ENCODE measurements at places on chromosomes 7 and 10.

DNA sequence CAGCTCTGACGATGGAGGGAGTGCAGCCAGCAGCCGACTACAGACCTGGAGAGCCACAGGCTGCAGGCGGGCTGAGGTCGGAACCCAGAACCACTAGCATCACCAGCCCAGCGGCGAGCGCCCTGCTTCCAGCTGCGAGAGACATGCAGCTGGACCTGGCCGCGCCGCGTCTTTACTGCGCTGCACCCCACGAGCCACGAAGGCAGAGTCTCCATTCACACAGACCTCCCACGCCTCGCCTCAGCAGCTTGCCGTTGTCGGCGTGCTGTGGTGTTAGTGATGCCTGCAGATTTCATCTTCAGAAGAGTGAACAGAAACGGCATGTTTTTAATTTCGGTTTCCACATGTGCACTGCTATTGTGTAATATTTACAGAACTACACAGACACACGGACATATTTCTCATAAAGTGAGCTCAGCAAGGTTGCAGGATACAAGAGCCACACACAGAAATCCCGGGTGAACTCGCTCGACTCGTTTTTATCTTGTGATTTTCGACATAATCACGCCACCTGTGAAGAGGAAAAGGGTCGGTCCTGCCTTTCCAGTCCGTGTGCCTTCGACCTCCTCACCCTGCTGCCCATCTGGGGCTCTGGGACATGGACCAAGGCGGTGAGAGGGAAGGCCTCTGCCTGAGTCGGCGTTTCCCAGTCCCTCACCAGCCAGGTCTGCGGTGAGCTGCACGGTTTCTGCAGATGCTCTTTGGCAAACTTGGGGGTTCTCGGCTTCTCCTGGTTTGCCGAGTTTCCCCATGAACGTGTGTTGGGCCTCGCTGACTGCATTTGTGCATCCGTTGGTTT, 252.2 kb downstream of the ELFN1 start:
- DNase-seq = no peak

DNA sequence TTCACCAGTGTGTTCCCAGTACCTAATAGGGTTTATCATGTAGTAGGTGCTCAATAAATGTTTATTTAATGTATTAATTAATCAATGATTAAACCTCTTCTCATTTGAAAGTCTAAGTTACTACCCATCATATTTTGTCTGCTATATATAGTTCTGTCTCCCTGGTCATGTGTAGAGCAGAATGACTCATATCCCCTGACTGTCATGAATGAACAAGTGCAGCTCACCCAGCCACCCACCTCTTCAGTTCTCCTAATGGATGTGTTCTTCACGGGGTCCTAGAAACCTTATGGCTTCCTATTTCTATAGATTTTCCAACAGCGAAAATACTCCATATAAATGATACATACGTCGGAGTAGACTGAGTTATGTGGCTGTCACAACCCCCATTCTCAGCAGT, 64.5 kb downstream of the HIF1AN start:
- no peak for DNase-seq

- peak; percentile 92 for DNase-seq
Measured at GRCh38 chr10:78203915-78204818, 170.5 kb downstream of the RPS24 start.

DNA sequence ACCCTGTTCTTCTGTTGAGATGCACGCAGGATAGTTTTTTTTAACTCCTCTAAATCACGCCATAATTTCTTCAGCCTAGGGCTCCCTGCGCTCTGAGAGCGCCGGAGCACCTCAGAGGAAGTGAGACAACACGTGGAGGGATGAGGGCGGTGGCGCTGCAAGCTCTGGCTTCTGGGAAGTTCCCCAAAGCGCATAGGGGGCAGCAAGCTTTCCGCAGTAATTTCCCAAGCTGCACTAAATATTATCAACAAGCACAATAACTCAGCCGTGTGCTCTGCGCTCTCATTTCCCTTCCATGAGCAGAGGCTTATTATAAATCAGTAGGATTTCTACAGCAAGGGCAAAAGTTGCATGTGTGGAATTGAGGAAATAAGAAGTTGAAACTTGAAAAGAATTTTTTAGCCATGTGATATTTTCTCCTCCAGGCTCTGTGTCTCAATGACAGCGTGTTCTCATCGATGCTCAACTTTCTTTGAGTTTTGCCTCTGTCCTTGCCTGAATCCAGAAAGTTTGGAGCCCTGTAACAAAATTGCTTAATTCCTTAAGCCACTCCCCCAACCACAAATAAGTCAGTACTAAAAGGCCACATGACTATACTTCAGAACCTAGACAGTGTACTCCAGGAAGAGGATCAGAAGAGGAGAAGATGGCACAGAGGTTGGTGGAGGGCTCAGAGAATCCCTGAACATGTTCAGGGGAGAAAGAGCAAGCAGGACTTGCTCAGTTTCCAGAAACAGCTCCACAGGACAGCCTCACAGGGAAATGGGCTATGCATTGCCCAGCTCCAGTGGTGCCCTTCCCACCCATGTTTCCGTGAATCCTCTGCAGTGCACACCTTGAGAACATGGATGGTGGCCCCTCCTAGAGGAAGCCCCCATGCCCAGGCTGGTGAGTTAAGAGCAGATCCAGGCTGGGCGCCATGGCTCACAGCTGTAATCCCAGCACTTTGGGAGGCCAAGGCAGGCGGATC, 221.5 kb upstream of the GHITM start:
- peak; percentile 24 for DNase-seq

- DNase-seq = no peak
Measured at GRCh38 chr10:4370376-4370775, 455.6 kb upstream of the AKR1E2 start.

DNA sequence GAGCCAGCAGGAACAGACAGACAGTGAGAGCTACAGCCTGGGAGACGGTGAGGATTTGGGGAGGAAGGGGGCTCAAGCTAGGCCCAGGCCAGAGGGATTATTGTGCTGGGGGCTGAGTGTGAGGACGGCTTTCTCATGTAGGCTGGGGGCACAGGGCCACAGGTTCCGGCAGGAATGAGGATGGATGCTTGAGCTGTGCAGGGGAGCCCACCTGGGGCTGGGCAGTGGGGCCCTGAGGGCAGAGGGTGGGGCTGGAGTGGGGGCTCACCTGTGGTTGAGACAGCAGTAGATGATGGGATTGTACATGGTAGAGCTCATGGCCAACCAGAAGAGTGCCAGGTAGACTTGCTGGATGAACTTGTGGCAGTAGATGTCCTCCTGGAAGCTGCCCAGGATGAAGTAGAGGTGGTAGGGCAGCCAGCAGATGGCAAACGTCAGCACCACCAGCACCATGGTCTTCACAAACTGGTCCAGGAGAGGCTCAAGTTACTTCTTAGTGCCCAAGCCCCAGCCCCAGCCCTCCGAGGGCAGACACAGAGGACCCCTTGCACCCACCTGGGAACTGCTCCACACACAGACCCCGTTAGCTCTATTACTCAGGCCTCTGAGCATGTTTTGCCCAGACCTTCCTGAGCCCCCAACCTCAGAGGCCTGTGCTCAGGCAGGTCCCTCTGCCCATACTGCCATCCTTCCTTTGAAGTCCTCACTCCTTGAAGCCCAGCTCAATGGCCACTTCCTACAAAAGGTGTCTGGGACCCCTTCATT, 9.7 kb downstream of the TACR2 start:
- DNase-seq = no peak

DNA sequence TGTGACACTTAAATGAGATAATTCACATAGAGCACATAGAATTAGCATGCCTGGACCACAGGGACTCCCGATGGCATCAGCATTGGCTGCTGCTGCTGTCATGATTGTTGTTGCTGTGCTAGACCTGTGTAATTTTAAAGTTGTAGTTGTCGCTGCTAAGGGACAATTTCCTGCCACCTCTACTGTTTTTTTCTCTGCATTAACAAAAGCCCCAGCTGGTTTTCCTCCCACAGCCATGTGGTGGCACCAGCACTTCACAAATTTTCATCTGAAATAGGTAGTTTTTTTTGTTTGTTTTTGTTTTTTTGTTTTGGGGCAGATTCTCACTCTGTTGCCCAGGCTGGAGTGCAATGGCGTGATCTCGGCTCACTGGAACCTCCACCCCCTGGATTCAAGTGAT, 25.4 kb upstream of the PRXL2A start:
- peak; percentile 42 for DNase-seq

- no peak for DNase-seq
Measured at GRCh38 chr10:49750546-49750945, 11.6 kb downstream of the OGDHL start.

- DNase-seq = no peak
Measured at GRCh38 chr7:114879554-114879953, 42.3 kb upstream of the MDFIC start.
